GM12864 (cell line): ENCODE measurements at places on chromosomes 6 and 20.

DNA sequence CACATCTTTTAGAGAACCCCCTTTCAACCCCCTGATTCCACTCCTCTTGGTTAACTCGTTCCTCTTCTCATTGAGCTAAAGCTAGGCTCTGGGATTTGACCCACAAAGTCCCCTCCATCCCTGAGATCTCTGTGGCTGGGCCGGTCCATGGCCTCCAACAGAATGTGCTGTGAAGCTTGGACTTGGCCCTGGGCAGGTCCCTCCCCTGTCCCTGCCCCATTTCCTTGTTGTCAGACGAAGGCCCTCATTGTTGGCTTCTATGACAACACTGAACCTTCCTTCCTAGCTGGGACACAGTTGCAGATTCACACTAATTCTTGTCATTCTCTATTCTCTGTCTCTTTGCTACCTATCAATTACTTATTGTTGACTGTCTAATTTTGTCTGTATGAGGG, 156.1 kb downstream of the SYCP2 start:
- DNase-seq, result no peak

GRCh38 chr6:152068622-152069261, 261.3 kb downstream of the ESR1 start:
- DNase-seq, result no peak

GRCh38 chr20:10264166-10264558, 45.5 kb downstream of the SNAP25 start:
- no peak for DNase-seq

GRCh38 chr20:55258559-55258958, 746.8 kb downstream of the CBLN4 start:
- DNase-seq, result no peak

- no peak for DNase-seq
Measured at GRCh38 chr6:133757335-133757734, 131.6 kb upstream of the TCF21 start.

DNA sequence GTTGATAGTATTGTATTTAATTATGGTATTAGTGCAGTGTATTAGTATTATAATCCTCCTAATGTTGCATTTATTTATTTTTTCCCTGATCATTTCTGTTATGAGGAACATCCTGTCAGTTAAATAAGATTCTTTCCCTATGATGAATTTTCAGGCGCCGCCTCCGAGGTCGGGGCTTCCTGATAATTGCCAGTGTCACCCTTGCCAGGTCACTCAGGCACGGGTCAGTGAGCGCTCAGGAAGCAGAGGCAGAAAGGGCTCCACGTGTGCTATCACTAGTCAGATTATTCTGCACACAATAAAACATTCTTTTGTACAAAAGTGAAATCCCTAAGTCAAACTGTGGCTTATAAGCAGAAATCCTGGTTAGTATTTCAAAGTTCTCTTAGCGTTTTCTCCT, 64.8 kb downstream of the TSHZ2 start:
- no peak for DNase-seq

DNA sequence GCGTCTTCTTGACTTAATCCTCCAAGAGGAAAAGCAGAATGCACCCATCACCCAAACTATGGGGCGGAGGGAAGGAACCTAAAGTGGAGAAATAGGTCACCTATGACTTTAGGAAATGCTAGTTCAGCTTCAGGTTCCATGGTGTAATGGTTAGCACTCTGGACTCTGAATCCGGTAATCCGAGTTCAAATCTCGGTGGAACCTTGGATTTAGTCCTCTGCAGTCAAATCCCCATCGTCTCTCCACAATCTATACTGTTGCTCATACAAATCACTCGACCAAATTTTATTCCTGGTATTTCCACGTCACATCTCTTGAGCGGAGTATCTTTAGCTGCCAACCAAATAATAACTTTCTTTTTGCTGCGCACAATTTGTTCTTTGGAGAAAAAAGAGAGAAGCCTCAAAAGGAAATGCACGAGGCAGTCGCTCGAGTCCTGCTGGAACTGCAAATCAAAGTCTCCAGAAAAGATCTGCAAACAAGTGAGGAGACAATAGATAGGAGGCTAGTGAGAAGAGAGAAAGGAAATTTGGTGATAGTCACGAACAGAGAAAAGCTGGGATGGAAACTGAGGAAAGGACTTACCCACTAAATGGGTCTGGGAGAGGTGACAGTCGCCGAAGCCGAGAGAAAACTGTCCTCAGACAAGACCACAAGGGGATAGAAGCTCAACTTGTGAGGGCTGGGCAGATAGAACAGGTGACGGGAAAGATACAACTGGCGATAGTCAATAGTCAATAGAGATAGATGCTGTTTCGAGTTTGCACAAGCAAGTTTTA, 16.6 kb downstream of the POM121L2 start:
- no peak for DNase-seq

GRCh38 chr6:145368075-145368474, 367.2 kb downstream of the EPM2A start:
- DNase-seq, result no peak

DNA sequence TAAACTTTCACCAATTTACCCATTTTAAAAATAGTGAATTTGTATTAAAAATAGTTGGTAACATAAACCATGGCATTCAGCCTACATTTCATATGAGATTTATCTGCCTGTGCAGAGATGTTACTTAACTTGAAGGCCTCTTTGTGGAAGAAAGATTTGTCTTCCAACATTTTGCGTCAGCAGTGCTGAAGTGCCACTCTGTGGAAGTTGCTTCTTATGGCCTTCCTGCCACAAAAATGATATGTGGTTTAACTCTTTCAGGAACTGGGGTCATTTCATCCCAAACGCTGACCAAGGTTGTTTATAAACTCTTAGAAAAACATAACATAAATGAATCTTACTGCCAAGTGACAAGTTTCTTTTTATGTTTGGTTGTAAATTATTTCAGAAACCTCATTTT, 246.8 kb downstream of the ARID1B start:
- DNase-seq, result no peak

DNA sequence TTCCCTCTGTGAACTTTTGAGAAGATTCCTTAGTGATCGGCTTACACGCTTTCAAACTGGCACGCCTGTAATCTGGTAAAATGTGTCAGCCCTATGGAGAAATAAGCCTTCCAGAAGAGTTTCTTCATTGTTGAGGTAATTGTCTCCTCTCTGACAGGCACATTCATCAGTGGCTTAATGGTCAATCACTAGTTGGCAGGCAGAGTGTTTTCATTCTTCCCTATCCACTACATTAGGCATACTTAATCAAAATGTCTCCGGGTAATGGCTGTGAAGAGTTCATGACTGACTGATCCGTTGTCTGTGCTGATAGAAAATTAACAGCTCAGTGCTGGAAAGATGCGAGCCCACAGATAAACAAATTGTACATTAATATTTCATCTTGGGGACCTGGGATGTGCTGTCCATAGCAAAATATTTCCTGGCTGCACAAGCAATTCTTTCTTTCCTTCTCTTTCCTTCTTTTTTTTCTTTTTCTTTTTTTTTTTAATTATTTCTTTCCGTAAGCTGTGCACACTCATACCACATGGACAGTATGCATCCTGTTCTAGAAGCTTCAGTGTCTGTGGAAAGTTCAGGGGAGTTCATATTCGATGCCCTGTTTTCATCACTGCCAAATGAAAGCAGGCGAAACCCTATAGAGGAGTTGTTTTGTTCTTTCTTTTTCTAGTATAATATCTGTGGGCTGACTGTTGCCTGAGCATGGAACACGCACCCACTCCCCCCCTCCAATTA, 31.4 kb downstream of the TSHZ2 start:
- DNase-seq, result no peak

DNA sequence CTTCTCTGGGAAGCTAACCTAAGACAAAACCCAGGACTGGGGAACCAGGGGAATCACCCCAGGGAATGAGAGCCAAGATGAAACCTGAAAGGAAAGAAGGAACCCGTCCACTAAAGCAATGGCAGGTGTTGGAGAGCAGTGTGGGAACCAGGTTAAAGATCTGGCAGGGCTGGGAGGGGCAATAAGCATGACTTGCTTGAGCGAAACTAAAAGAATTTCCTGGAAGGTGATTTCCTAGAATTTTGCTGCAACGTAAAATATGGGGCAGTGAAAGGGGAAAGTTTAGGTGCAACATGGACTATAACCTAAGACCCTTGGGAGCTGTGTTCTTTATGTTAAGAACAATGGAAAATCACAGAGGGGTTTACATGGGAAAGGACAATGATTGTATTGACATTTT, 126.2 kb upstream of the SSTR4 start:
- DNase-seq, result no peak

GRCh38 chr6:134720353-134721059, 229.4 kb downstream of the ALDH8A1 start:
- no peak for DNase-seq

GRCh38 chr6:158962371-158962770, 37.6 kb downstream of the RSPH3 start:
- no peak for DNase-seq

- DNase-seq, result no peak
Measured at GRCh38 chr6:135087803-135088202, 33.2 kb upstream of the HBS1L start.

DNA sequence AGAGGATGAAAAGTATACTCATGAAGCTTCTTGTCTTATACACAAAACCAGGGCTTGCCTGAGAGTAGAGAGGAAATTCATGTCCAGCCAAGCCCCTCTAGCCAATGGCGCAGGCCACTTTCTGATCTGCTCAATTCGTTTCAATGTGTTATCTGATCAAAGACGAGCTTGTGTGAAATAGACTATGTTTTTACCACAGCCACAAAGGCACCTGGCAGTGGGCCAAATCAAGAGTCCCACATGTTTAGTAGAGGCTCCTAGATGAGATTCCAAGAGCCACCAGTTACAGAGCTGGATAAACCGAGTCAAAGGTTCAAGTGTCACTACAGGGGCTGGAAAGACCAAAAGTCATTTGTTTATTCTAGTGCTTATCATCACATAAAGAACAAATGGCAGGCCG, 34.9 kb downstream of the GPLD1 start:
- DNase-seq, result no peak

- DNase-seq, result no peak
Measured at GRCh38 chr20:17557675-17558006, 12.2 kb upstream of the DSTN start.

DNA sequence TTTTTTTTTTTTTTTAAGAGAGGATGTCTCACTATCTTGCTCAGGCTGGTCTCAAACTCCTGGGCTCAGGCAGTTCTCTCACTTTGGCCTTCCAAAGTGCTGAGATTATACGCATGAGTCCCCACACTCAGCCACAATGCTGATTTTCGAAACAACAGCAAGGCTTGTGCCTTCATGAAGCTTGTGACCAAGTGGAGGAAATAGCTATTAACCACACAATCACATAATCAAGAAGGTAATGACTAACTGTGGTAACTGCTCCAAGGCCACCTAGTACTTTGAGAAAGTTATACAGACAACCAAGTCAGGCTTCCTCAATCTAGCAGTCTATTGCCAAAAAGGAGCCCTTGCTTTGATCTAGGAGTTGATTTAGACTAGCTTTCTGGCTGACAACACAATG, 46.3 kb downstream of the SOD2 start:
- DNase-seq, result no peak
